ENCODE measurements at places on chromosomes 5 and 9. TPM values are rescaled to one million over a fixed set of nuclear protein-coding genes. Genes with fewer than 3 reads are reported as not detected.

- peaks cover 34% of the 10 kb centered on the region for H3K4me1 ChIP-seq
- no peaks in the 10 kb centered on the region for H3K36me3 ChIP-seq
- DNase-seq = peak; percentile 85
Measured at GRCh38 chr5:96876292-96876850, at the start of gene ERAP2. Gene ERAP2, plus strand, starts transcription at chr5:96876500. Its CDS starts 3,186 bp downstream, at chr5:96879686.

- H3K4me1 ChIP-seq = no peaks in the 10 kb centered on the region
- DNase-seq = no peak
- H3K27ac ChIP-seq = no peak overlapping the region
- no peak overlapping the region for H3K4me3 ChIP-seq
- H3K27me3 ChIP-seq = no peaks in the 10 kb centered on the region
Measured at GRCh38 chr5:169901896-169902295, 78.4 kb downstream of the INSYN2B start.

DNA sequence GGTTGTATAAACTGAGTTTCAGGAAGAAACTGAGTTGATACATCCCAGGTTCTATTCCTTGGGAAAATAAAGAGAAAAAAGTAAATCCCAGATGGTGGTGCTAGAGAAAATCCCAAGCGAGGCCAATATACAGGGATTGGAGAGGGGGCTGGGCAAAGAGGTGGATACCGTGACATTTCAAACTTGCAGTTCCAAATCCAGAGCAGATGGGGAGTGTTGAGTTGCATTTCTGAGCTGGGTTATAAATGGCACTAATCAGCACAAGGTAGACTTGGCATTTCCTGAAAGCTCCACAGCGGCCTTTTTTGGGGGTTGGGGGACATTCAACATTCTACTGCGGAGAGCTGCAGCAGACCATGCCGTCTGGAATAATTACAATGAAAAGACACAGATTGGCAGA lies 224.4 kb downstream of the NXNL2 start:
- no peaks in the 10 kb centered on the region for H3K36me3 ChIP-seq
- H3K27ac ChIP-seq = no peak overlapping the region
- H3K27me3 ChIP-seq = no peaks in the 10 kb centered on the region
- no peak overlapping the region for H3K4me3 ChIP-seq
- H3K4me1 ChIP-seq = peaks cover 12% of the 10 kb centered on the region

GRCh38 chr9:33246269-33246860 lies 6.4 kb downstream of the SPINK4 start:
- no peaks in the 10 kb centered on the region for H3K4me1 ChIP-seq
- no peak overlapping the region for H3K4me3 ChIP-seq
- H3K36me3 ChIP-seq = no peaks in the 10 kb centered on the region

The LIX1 gene
- not detected for total RNA-seq

The ANKRD31 gene
- not detected for total RNA-seq

The PHYHD1 gene
- 0.30 TPM for total RNA-seq

DNA sequence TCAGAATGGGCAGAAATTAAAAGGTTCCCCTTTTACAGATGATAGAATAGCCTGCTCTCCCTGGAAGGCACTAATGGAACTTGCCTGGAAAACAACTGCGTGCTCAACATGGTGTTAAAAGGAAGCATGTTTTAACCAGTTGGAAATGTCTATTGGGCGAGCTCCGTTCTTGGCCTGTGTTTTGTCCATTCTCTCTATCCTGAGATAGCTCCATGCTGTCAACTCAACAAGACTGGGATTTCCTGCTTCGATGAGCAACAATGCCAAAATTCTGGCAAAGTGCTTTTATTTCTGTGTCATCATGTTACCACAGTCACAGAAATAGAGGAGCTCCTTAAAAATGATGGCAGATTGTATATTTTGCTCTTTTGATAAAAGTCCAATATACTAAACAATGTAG lies 198.3 kb downstream of the PLK2 start:
- no peak overlapping the region for H3K4me3 ChIP-seq
- H3K27me3 ChIP-seq = no peaks in the 10 kb centered on the region
- no peak for DNase-seq
- peaks cover 28% of the 10 kb centered on the region for H3K4me1 ChIP-seq
- no peaks in the 10 kb centered on the region for H3K36me3 ChIP-seq

GRCh38 chr5:136768457-136768856 lies 403.1 kb upstream of the TRPC7 start:
- H3K4me3 ChIP-seq = no peak overlapping the region
- peaks cover 9% of the 10 kb centered on the region for H3K27me3 ChIP-seq
- DNase-seq = no peak
- H3K4me1 ChIP-seq = no peaks in the 10 kb centered on the region
- H3K27ac ChIP-seq = no peak overlapping the region

The LCN15 gene
- not detected for total RNA-seq

The PRDM9 gene
- total RNA-seq = not detected

DNA sequence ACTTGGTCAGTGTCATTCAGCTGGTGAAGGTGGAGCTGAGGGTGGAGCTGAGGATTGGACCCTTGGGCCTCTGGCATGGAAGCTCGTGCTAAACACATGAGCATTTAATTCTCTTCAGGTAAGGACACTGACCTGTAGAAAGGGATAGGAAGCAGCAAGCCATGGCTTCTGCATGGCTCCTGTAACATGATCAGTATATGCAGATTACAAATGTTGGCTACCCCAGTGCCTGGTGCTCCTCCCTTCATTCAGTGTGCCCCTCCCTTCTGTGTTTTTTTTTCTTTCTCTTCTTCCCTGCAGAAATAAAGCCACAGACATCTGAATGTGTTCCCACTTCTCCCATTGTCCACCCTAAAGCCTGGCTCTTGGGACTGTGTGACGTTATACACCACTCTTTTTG lies 52.9 kb downstream of the ARHGAP26 start:
- DNase-seq = no peak
- no peaks in the 10 kb centered on the region for H3K36me3 ChIP-seq
- H3K4me3 ChIP-seq = no peak overlapping the region
- H3K27me3 ChIP-seq = no peaks in the 10 kb centered on the region
- no peak overlapping the region for H3K27ac ChIP-seq
- H3K4me1 ChIP-seq = peaks cover 51% of the 10 kb centered on the region

DNA sequence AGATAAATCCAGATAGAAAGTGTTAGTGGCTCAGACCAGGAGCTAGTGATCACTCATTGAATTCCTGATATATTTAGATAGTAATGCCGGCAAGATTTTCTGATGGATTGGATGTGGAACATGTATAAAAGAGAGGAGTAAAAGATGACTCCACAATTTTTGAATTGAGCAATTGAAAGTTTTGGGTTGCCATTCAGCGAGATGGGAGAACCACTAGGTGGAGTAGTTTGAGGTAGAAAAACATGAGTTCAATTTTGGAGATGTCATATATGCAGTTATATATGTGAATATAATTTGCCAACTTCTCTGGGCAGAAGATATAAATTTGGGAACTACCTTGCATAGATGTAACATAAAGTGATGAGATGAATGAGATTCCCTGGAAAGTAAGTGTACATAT lies 502.5 kb upstream of the SEMA6A start:
- no peak overlapping the region for H3K4me3 ChIP-seq
- DNase-seq = no peak
- no peaks in the 10 kb centered on the region for H3K4me1 ChIP-seq

DNA sequence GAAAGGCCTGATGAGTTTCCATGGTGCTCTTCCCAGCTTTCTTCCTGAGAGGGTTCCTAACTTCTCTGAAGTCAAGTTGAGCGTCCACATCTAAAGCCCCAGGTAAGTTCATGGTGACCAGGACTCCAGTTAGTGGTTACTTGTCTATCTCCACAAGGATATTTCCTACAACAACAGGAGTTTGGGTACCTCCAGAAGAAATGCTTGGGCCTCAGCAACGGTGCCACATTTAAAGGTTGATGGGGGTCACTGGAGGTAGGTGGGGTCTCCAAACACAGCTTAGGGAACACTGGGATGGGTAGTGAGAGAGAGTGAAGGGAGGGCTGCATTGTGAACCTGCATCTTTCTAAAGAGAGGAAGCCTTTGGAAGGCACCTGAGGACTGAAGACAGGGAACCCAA lies 123.4 kb downstream of the BOD1 start:
- no peak for DNase-seq
- H3K27ac ChIP-seq = no peak overlapping the region
- H3K27me3 ChIP-seq = no peaks in the 10 kb centered on the region
- H3K36me3 ChIP-seq = no peaks in the 10 kb centered on the region
- H3K4me3 ChIP-seq = no peak overlapping the region
- H3K4me1 ChIP-seq = no peaks in the 10 kb centered on the region

DNA sequence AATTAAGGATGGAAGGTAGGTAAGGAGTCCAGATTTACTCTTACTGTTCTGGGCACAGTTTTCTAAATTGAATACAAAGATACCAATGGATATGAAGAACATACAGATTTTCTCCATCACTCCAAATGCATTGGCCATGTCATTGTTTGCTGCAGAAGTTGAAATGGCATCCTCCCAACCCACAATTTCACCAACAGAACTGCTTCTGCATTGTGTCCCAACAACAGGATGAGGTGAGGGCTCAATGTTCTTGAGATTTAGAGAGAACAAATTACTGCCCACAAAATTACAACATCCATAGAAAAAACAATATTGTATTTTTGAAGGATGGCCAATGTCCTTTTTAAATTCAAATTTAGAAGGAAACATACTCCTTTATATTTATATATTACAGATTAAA lies 88.9 kb downstream of the NUDT12 start:
- no peaks in the 10 kb centered on the region for H3K27me3 ChIP-seq
- H3K4me1 ChIP-seq = peaks cover 11% of the 10 kb centered on the region
- DNase-seq = no peak
- H3K4me3 ChIP-seq = no peak overlapping the region
- no peak overlapping the region for H3K27ac ChIP-seq

The HRH2 gene
- not detected for total RNA-seq

DNA sequence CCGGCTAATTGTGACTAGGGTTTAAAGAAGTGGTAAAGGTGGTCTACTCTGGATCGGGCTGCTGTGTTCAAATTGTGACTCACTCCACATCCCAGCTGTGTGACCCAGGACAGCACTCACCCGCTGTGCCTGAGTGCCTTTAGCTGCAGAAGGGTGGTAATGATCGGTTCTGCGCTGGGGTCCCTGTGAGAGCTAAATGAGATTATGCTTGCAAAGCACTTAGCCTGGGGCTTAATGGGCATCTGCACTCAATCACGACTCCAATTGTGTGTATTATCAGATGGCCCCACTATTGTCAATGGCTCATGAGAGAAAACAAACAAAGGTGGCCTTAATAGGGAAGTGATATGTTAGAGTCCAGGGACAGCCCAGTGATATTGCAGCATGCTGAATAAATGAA lies 25.1 kb upstream of the TBC1D2 start:
- no peak overlapping the region for H3K27ac ChIP-seq
- no peaks in the 10 kb centered on the region for H3K4me1 ChIP-seq
- DNase-seq = no peak
- H3K27me3 ChIP-seq = peaks cover 15% of the 10 kb centered on the region
- no peak overlapping the region for H3K4me3 ChIP-seq

DNA sequence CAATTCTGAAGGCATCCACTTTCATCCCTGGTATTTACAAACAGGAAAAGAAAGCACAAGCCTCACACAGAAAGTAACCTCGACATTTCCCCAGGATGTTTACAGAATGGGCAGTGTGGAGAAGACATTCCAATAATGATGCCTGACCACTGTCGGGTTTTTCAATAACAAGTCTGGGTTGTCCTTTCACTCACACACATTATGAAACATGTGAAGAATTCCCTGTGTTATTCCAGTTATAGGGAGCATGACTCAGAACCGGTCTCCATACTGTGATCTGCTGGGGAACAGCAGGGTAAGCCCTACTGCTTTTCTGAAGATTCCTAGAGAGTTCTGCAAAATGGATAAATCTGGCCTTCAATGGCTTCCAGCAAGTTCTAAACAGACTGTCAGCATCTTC lies 155.3 kb downstream of the ADAMTS12 start:
- no peaks in the 10 kb centered on the region for H3K36me3 ChIP-seq
- no peak overlapping the region for H3K27ac ChIP-seq
- no peaks in the 10 kb centered on the region for H3K4me1 ChIP-seq

DNA sequence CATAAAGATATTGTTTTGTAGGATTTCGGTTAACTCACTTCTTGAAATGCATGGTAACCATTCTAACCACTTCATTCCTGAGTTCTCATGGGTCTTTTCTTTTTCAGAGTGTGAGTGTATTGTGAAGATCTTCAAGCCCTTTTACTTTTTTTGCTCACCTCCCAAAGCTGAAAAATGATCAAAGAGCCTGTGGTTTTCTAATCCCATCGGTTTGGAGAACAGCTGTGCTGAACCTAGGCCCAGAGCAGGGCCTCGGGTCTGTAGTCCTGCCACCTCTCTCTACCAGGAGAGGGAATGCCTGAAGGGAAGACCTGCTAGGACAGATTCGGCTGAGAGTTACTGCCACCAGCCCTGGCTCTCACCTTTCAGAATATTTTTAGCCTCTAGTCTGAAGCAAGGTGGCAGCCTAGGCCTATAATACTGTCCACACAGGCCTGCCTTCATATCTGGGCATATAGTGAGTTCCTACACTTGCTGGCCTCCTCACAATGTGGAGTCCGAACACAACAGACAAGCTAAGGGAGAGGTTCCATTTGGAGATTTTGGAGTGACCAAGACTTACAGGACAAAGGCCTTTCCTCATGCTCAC lies 13.8 kb downstream of the RGMB start:
- peaks cover 13% of the 10 kb centered on the region for H3K36me3 ChIP-seq
- no peak overlapping the region for H3K4me3 ChIP-seq
- no peaks in the 10 kb centered on the region for H3K27me3 ChIP-seq

GRCh38 chr9:108217431-108218349 lies 638.1 kb downstream of the ACTL7B start:
- H3K27ac ChIP-seq = no peak overlapping the region
- no peak overlapping the region for H3K4me3 ChIP-seq
- no peaks in the 10 kb centered on the region for H3K4me1 ChIP-seq
- no peaks in the 10 kb centered on the region for H3K36me3 ChIP-seq

DNA sequence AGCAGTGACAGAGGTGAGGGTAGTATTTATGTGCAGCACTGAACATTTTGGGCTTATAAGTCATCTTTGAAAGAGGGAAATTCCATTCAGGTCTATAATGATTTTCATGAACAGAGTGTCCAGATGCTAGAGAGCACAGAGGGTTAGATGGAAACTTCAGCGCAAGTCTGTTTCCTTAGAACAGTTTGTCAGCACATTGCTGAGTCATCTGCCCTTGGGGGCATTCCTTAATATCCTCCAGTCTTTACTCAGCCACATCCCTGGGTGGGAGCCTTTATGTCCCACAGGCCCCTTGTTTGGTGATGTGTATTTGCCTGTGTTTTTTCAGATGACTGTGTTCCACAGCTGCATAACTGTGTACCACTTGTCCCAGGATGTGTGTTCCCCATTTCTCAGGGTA lies 138.5 kb upstream of the S1PR3 start:
- peak overlapping the region; percentile 69 for H3K27ac ChIP-seq
- H3K36me3 ChIP-seq = no peaks in the 10 kb centered on the region
- no peak overlapping the region for H3K4me3 ChIP-seq
- H3K4me1 ChIP-seq = peaks cover 11% of the 10 kb centered on the region

The CNTFR gene
- total RNA-seq = not detected

DNA sequence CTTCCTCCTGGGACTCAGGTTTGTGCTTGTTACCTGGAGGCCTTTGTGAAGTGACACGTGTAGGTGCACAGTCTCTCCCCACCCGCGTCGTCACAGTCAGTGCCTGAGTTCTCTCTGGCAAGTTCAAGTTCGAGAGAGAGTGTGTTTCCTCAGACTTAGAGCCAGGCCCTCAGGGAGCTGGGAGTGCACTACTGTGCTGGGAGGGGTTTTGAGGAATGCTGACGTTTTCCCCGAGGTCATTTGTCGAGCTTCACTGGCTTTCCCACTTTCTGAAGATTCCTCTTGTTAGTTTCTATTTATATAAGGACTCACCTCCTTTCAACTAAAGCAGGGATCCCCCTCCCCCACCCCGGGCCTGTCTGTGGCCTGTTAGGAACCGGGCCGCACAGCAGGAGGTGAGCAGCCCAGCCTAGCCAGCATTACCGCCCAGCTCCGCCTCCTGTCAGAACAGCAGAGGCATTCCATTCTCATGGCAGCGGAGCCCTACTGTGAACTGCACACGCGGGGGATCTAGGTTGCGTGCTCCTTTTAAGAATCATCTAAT lies 209.2 kb downstream of the DIRAS2 start:
- H3K4me1 ChIP-seq = no peaks in the 10 kb centered on the region
- H3K27me3 ChIP-seq = no peaks in the 10 kb centered on the region
- no peak for DNase-seq

The GDF9 gene
- not detected for total RNA-seq
